ENCODE measurements at places on chromosomes 1 and 21.

DNA sequence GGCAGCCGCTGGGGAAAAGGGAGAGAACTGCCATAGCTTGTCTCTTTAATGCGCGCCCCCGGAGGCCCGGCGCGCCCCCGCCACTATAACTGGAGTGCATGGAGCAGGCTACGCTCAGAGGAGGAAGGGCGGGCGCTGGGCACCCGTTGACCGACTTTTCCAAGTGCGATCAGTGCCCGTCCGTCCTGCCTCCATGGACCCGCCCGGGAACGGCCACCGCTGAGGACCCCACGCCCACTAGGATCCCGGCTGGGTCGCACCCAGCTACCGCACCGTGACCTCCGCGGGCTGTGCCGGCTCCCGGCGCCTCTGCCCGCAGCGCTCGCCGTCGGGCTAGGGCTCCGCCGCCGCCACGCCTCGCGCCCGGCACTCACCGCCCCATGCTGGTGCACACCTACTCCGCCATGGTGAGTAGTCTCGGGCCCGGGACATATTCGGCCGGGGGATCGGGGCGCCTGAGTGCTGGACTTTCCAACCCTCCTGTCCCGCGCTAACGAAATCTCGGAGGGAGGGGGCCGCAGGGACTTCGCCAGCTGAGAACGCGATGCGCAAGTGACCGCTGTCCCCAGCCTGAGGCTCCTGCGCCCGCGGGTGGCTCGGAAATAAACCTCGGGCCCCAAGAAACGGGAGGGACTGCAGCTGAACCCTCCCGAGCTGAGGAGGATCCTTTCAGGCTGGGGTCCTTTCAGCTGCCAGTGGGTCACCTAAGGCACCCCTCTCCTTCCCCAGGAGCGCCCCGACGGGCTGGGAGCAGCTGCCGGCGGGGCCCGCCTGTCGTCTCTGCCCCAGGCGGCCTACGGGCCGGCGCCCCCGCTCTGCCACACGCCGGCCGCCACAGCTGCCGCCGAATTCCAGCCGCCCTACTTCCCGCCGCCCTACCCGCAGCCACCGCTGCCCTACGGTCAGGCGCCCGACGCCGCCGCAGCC lies at the start of gene TFAP2E:
Gene TFAP2E (plus strand): TSS at position 117 of the 927 bp plus-strand sequence. CDS start 264 bp downstream, at position 381.
- no peak for DNase-seq

DNA sequence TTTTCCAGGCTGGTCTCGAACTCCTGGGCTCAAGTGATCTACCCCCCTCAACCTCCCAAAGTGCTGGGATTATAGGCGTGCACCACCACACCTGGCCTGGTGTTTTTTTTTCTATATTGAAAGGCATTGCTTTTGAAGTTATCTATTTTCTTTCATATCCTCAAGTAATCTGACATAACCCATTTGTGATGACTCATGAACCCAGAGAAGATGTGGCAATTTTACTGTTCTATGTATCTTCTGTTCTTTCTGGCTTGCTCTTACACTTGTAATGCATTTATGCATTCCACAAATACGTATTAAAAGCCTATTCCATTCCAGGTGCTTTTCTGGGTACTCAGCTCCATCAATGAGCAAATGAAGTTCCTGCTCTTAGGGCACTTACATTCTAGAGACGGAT lies 29.9 kb upstream of the ERRFI1 start:
- no peak for DNase-seq

DNA sequence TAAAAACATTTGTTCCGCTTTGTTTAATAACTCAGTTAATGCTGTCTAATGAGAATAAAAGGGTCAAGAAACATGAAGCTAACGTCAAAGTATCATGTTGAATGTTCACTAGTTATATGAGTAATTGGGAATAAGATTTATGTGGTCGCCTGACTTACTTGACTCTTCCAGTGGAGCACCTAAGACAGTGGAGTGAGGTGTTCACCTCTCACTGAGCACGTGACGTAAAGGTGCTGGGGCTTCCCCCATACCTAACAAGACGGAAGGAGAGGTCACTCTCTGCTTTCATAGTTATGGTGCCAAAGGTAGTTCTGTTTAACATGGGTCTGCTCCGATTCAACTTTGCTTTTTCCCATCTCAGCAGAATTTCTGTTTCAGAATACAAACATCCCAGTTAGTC lies 686 bp downstream of the KMO start:
- DNase-seq = no peak

DNA sequence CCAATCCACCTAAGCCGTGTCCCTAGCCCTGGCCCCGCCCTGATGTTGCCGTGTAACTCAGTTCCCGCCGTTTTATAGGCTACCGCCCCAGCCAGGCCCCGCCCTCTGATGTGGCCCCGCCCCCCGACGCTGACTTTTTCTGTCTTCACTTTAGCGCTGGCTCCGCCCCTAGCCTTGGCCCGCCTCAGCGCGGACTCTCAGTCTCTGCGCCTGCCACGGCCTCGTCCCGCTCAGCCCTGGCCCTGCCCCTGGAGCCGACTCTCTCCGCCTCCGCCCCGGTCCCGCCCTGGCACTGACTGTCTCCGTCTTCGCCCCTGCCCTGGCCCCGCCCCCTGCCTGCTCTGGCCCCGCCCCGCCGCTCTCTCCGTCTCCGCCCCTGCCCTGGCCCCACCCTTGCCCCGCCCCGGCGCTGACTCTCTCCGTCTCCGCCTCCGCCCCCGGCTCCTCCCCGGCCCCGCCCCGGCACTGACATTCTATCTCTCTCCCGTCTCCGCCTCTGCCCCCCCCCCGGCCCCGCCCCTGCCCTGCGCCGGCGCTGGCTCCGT lies 5.2 kb downstream of the MATN1 start:
- DNase-seq = peak; percentile 93

DNA sequence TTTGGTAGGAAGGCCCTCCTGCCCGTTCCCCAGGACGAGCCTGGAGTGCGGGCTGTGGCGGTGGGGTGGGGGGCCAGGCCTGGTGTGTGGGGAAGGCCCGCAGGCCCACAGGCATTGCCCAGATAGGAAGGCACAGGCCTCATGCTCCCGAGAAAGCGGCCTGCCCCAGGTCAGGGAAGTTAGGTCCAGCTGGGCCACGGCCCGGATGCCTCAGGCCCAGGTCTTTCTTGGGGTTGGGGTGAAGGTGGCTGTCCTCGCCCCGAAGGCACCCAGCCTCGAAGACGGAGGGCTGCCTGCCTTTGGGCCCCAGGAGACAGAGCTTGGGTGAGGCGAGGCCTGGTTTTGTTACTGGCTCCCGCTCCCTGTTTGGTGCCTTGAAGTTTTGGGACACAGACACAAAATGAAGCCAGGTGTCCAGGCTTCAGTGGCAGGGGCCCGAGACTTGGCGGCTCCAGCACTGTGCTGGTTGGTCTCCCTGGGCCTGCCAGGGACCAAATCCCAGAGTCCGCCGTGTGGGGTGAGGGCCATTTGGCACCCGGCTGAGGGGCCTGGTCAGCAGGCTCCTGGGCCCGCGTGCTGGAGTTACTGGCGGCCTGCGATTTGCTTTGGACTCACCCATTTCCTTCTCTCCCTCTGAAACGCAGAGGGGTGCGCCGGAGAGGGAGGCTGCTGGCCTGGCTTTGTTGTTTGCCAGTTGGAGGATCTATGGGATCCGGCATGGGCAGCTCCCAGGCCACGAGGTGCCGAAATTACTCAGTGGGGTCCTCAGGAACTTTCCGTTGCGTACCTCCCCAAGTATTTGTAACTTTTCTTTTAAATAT lies 2.0 kb downstream of the SKI start:
- peak; percentile 6 for DNase-seq

DNA sequence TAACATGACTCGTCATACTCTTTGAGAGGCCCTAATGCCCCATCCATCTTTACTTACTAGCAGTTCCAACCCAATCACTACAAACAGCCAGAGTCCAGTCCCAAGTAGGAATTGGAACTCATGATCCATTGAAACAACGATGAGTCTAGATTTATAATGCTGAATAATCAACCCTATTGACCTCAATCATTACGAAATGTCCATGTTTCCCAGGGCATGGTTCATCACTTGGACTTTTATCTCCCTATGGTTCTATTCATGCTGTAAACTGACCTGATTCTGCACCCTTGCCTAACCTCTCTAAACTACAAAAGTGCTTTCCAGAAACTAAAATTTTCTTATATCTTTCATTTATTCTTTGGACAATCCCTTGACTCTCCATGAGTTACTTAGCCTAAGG lies 840.0 kb upstream of the B3GALT2 start:
- DNase-seq = no peak

GRCh38 chr1:60280819-60281218 lies 207.2 kb upstream of the C1orf87 start:
- DNase-seq = no peak

GRCh38 chr1:70331962-70332361 lies 22.6 kb downstream of the ANKRD13C start:
- DNase-seq = no peak

- no peak for DNase-seq
Observed at GRCh38 chr1:239228451-239228850, 157.9 kb upstream of the CHRM3 start.

GRCh38 chr1:55505326-55505725 lies 290.2 kb upstream of the USP24 start:
- DNase-seq = no peak

- DNase-seq = no peak
Observed at GRCh38 chr1:118947790-118948189, 40.4 kb downstream of the TBX15 start.

DNA sequence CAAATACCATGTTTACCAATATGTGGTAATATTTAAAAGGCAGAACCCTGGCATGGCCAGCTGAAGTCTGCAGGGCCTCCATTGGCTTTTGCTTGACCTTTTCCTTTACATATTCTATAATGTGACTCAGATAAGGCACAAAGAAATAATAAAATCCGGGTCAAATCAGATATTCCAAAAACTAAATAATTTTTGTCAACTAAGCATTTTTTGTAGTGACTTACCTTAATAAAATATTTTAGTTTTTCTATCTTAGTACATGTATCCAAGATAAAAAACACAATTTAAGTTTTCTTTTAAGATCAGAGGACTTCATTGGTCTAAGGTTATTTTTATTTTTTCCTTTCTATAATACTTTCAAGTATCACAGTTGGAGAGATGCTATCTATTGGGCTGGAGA lies 179.4 kb upstream of the ADAMTS5 start:
- DNase-seq = no peak

DNA sequence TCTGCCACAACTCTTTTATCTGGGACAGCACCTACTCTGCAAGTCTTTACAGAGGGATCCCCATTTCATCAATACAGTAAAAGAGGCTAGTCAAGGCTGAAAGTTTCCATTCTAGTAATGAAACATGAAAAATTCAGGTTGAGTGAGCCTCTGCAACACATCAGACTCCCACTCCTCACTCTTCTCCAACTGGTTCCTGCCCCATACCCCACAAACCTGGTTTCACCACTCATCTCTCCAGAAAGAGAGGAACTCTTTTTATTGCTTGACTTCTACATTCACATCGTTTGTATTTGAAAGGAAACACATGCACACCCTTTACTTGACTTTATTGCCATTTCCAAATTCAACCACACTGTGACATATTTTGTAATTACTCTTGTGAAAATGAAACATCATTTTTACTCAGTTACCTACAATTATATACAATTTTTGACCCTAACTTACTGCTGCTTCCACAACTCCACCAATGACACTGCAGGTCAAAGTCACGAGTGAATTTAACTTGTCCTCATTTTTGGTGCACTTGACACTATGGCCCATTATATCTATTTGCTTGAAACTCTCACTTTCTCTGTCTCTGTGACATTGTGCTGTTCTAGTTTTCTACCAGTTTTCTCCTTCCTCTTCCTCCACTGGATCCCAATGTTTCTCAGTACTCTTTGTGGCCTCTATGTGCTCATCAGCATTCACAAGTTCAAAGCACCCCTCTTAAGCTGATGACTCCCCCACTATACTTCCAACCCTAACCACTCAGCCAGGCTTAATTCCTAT lies 8.0 kb downstream of the STX6 start:
- no peak for DNase-seq

GRCh38 chr1:185308126-185308525 lies 8.9 kb downstream of the IVNS1ABP start:
- no peak for DNase-seq

GRCh38 chr1:157200451-157200850 lies 62.3 kb upstream of the ETV3 start:
- DNase-seq = no peak

- no peak for DNase-seq
Observed at GRCh38 chr1:218401441-218401997, 56.4 kb downstream of the TGFB2 start.

DNA sequence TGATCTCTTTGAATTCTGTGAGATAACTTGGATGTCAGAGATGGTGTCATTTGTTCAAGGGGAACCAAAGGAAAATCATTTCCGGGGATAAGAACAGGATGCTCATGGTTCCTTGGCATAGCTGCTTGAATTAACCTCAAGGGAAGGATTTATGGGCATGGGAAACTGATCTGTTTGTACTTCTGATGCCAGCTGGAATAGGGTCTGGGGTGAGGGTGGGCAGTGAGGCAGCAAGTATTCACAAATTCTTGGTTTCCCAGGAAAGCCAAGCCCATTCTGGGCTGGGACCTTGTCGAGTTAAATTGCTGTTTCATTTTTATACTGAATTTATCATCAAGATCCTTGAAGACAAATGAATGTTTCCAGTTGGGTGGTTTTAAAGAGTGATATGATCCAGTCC lies 14.1 kb downstream of the INTS3 start:
- DNase-seq = no peak

DNA sequence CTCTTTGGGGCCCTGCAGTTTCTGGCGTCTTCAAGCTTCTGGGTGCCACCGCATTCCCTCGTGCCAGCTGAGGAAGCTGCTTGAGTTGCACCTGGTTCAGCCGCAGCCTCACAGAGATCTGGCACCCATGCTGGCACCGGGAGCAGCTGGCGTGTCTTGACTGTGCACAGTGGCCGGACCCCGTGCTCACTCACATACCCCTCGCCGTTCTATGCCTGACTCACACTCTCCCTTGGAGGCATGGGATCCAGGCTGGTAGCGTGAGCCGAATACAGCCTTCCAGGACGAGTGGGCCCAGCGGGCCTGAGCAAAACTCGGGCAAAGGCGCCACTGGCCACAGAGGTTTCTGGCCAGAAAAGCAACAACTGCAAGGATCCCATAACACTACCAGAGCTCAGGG lies 8.6 kb upstream of the MTR start:
- no peak for DNase-seq

GRCh38 chr21:42475036-42475435 lies 21.0 kb downstream of the RSPH1 start:
- no peak for DNase-seq

GRCh38 chr21:32732544-32732943 lies 4.7 kb upstream of the SYNJ1 start:
- DNase-seq = no peak

DNA sequence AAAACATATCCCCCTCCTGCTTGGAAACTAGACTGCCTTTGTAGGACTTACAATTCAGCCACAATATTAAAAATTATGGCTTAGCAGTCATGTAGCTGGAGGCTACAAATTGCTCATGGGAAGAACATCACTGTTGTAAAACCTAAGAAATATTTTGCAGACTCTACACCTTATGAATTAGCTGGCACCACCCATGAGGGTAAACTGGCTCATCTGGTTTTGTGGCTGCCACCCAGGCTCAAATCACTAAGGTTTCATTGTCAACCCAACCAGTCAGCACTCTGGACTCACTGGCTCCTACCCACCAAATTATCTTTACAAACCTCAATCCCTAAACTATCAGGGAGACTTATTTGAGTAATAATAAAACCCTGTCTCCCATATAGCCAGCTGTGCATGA lies 100.7 kb upstream of the OLFM3 start:
- DNase-seq = no peak

Measured in AML-193 (cell line).